ENCODE measurements at places on chromosomes 3 and 15.

- no peak for DNase-seq
Observed at GRCh38 chr15:93165734-93166470, 76.9 kb upstream of the RGMA start.

GRCh38 chr3:26962492-26963360 lies 340.2 kb downstream of the LRRC3B start:
- DNase-seq: no peak

DNA sequence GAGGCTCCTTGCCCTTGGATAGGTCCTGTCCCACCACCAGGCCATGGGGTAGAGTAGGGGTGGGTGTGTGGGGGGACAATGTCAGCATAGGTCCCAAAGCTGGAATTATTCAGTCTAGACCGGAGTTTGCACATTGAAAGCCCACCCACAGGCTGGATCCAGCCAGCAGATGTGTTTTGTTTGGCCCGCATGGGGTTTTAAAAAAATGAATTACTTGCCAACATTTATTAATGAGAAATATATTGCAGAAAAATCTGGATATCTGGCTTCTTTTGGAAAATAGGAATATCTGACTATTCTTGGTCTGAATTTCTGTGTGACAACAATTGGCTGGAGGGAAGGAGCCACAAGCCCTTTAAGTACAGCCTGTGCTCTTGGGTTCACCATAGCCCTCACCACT lies 17.3 kb upstream of the LRIG1 start:
- DNase-seq: no peak

GRCh38 chr15:37586011-37586583 lies 348.3 kb upstream of the TMCO5A start:
- no peak for DNase-seq

GRCh38 chr3:177249203-177249602 lies 51.9 kb upstream of the TBL1XR1 start:
- DNase-seq: no peak

GRCh38 chr3:161051856-161052255 lies 53.3 kb downstream of the B3GALNT1 start:
- no peak for DNase-seq

- no peak for DNase-seq
Observed at GRCh38 chr15:39584266-39584659, 3.4 kb downstream of the THBS1 start.
